ENCODE measurements at places on chromosomes 4 and X.

GRCh38 chrX:138638996-138639395 lies 72.5 kb downstream of the FGF13 start:
- no peak for DNase-seq

- DNase-seq, result peak; percentile 58
Measured at GRCh38 chr4:147060151-147060931, 114.7 kb upstream of the TTC29 start.

DNA sequence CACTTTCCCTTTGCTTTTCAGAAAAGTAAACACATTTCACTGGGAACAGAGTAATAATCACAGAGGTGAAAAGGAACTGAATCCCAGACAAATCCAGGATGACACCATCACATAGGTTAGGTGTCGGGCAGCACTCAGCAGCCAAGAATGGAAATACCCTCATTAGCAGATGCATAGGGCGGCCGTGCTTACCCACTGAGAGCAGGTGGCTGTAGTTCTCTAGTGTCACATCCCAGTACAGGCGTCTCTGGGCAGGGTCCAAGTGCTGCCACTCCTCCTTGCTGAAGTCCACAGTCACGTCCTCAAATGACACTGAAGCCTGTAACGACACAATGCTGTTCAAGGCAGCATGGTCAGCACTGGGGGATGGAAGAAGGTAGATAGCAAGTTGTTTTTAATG lies 26.9 kb downstream of the ZNF41 start:
- no peak for DNase-seq

GRCh38 chr4:152021788-152022438 lies 261.1 kb upstream of the GATB start:
- DNase-seq, result no peak

DNA sequence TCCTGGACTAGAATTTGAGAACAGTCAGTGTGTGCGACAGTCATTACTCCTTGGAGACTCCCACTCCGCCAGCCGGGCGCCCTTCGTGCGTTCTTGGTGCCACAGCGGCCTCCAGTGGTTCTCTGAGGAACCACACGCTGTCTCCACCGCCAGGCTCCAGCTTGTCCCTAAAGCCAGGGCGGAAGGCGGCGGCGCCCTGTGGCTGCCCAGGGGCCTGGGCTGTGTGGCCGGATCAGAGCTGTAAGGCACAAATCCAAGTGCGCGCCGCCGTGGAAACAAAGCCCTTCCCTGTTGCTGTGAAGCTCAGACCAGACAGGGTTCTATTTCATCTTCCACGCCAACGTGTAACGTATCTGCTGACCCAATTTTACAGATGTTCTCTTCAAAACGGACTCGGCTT lies 34.2 kb downstream of the IDS start:
- peak; percentile 44 for DNase-seq

- no peak for DNase-seq
Measured at GRCh38 chrX:9980927-9981326, 13.8 kb downstream of the CLDN34 start.

- DNase-seq, result peak; percentile 3
Measured at GRCh38 chrX:51931566-51932150, 38.2 kb downstream of the MAGED1 start.

GRCh38 chrX:97685753-97686152 lies 802.0 kb downstream of the RPA4 start:
- no peak for DNase-seq

DNA sequence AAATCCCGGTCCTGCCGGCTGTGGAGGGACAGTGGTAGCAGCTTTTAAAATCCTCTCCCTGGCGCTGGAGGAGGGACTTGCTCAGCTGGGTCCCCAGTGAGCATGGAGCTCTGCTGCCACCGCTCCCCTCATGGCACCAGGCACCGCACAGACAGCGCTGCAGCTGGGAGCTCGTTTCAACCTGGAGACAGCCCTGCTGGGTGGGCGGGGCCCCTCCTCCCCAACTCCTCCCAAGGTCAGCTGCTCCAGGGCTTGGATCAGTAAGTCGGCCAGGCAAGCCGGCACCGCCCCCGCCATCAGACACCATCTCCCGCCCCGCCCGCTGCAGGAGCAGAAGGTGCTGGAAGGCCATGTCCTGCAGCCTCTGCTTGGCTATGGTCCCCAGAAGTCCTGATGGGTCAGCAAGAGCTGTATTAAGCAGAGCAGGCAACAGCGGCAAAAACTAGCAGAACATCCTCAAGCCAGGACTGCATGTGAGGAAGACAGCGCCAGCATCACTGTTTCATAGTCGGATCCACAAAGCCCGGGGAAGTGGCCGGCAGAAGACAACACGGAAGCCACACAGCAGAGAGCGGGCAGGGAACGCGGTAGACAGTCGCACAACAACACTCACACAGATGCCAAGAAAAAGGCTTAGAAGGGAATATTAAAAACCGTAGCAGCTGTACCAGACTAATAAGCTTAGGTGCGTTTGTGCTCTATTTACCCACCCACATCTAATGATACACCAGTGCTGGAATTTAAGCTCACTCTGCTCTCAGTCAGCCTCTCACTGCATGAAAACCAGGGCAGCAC lies 16.2 kb downstream of the ZFYVE28 start:
- DNase-seq, result peak; percentile 24

- DNase-seq, result no peak
Measured at GRCh38 chrX:110318664-110318968, 731 bp upstream of the AMMECR1 start.

DNA sequence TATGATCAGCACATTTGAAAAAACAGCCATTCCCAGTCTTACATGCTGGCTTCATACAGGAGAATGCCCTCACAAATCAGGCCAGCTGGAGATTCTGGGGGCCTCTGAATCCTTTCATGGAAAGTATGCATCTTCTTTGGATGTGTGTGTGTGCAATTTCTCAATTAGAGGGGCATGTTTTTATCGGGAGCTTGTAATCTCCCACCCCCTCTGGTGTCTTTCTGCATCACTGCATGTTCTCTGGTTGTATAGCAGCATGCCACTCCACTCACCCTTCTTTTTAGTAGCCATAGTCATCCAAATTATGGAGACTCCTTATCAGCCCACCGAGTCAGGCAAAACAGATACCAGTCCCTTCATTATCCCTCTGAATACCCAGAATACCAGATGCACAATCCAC lies 282.2 kb upstream of the SLIT2 start:
- no peak for DNase-seq

- DNase-seq, result no peak
Measured at GRCh38 chr4:139525414-139525813, 30.6 kb downstream of the SETD7 start.

DNA sequence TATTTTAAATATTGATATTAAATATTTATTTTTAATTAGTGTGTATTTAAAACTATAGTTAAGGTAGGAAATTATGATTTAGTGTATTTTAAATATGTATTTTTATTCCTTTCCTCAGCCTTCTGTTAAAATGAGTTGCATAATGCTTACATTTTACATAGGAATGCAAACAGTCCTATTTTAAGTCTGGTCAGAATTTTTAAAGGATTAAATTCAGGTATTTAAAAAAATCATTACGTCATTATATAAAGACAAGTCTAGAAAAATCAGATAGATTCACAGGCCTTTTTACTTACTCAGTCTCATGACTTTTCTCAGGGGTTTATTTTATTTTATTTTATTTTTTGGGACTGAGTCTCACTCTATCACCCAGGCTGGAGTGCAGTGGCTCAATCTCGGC lies 50.4 kb upstream of the RPA4 start:
- no peak for DNase-seq

- DNase-seq, result no peak
Measured at GRCh38 chr4:94965852-94966251, 208.1 kb downstream of the BMPR1B start.

DNA sequence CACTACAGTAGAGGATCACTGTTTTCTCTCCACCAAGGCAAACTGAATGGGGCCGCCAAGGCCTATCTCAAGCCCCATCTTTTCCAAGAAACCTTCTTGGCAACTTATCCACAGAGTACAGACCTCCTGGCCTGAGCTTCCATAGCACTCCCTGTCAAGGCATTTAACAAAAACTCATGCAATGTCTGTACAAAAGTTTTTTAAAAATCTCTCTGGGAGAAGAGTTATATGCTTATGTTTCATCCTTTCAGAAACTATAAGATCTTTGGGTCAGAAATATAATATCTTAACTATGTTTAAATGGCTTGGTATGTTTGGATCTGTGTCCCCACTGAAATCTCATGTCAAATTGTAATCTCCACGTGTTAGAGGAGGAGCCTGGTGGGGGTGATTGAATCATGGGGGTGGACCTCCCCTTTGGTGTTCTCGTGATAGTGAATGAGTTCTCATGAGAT lies 13.6 kb downstream of the ADAMTS3 start:
- DNase-seq, result no peak

DNA sequence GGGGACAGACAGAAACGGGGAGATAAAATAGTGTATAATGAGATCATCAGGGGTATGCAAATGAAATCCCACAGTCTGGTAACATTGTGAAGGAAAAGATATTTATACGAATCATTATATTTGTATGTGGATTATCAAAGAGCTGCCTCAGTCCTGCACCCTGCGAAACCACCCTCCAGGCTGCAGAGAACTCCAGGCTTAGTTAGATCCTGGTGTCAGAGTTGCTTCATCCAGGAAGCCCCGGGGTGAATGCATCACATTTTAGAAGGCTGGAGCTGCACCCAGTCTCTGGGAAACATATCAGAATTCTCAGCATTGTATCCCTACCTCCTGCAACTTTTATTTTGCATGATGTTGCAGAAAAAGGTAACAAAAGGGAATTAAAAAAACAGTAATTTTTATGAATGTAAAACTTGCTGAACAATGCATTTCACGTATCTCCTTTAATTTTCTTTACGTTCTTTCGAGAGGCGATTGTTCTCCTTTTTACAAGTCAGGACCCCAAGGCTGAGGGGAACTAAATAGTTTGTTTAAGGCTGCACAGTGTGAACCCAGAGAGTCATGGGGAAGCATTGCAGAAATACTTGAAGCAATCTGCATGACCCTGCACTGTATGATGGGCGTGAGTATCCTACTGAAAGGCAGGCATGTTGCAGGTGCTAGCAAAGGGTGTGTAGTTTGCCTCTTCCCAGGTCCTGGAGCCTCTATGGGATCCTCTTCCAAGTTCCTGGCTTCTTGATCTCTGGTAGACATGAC lies 299.5 kb upstream of the CLNK start:
- no peak for DNase-seq

GRCh38 chr4:86963697-86964096 lies 28.9 kb downstream of the AFF1 start:
- no peak for DNase-seq

DNA sequence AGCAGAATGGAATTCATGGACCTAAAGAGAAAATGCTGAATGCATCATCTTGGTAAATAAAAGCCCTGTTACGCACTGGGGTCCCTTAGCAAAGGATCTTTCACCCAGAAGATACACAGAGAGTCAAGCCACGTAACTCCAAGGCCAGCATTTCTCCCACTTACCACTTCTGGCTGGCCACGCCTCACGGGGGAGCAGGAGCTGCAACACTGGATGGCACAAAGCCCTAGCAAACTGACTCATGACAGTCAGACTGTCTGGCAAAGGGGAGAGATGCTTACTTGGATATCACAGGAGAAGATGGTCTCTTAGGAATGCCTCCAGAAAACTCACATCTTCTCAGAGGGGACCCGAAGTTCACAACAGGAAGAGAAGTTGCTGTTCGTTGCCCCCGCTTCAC lies 51.4 kb upstream of the BCLAF3 start:
- DNase-seq, result no peak

GRCh38 chr4:153976954-153977353 lies 188.1 kb upstream of the SFRP2 start:
- DNase-seq, result no peak

DNA sequence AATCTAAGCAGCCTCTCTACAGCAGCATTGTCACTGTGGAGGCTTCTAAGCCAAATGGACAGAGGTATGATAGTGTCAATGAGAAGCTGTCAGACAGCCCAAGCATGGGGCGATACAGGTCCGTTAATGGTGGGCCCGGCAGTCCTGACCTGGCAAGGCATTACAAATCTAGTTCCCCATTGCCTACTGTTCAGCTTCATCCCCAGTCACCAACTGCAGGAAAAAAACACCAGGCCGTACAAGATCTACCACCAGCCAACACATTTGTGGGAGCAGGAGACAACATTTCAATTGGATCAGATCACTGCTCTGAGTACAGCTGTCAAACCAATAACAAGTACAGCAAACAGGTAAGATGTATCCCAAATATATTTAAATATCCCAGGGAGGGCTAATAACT lies 4.1 kb downstream of the PCDH7 start:
- DNase-seq, result no peak

DNA sequence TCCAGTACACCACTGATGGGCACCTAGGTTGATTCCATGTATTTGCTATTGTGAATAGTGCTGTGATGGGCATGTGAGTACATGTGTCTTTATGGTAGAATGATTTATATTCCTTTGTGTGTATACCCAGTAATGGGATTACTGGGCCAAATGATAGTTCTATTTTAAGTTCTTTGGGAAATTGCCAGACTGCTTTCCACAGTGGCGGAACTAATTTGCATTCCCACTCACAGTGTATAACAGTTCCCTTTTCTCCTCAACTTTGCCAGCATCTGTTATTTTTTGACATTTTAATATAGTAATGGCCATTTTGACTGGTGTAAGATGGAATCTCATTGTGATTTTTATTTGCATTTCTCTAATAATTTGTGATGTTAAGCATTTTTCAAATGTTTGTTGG lies 25.9 kb downstream of the CC2D2A start:
- DNase-seq, result no peak

DNA sequence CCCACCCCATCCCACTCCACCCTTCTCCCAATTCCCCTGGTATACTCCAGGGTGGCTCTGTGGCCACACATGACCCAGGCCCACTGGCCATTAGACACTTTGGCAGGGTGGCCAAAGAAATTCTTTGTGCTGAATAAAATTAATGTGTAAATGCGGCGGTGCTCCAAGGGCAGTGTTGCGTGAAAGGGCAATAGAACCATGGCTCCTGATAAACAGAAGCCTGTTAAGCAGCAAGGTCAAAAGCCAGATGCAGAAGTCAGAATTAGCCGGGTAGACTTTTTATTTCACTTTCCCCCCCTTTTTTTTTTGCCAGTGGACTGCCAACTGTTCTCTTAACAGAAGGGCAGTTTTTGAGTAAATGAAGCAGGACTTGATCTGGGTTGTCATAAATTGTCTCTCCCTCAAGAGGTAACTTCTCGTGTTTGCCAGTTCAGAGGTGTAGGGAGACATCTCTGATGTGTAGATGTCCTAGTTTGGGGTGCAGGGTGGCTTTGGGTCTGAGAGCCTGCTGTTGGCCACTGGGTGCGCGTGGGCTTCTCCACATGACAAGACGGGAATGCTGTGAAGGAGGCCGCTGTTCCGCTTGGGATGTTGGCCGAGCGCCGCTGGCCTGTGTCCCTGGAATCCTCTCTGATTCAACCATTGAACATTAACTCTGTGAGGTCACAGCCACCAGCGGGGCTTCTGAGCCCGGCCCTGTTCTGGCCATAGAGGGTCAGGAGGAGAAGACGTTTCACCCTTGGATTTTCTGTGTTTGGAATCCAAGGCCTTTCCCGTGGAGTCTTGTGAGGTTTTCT lies 139.5 kb downstream of the TBL1X start:
- DNase-seq, result no peak

GRCh38 chr4:81491943-81492342 lies 20.2 kb upstream of the RASGEF1B start:
- no peak for DNase-seq

Data from GM04504 (cell line).